IPS DF 6.9 (cell line): ENCODE measurements at places on chromosomes 7 and 10.
A peak's percentile ranks its signal among the peaks of the same experiment; 100 is the strongest.

DNA sequence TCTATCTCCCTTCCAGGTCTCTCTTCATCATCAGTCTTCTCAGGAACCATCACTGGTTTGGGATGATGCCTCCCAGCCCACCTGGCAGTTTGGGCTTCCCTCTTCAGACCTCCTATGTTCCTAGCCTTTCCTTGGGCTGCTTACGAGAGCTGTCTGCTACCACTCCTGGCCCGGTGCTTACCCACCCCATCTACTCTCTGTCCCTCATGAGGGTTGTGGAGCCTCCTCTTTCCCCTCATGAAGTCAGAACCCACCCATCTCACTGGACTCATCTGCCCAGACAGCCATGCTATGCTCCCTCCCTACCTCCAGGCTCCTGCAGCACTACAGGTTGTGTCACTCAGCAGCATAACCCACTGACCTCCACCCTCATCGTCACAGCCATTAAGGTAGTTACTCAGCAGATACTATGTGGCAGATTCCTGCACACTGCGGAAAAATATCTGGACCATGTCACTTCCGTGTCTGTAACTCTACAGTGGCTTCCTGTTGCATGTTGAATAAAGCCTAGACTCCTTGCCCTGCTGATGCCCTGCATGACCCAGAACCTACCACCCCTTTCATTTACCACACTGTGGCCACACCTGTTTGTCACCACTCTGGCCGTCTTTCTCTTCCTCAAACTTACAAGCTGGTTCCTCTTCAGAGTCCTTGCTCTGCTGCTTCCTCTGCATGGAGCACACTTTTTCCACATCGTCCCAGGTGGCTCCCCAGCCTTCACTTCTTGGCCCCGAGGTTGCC lies 2.0 kb downstream of the DBNL start:
- H3K36me3 ChIP-seq, result peaks cover 13% of the 10 kb centered on the region
- no peak overlapping the region for H3K4me3 ChIP-seq
- H3K4me1 ChIP-seq, result no peaks in the 10 kb centered on the region
- no peak overlapping the region for H3K27ac ChIP-seq

- no peak overlapping the region for H3K4me3 ChIP-seq
- no peaks in the 10 kb centered on the region for H3K27me3 ChIP-seq
- no peaks in the 10 kb centered on the region for H3K4me1 ChIP-seq
- no peak for DNase-seq
- H3K27ac ChIP-seq, result no peak overlapping the region
- no peaks in the 10 kb centered on the region for H3K36me3 ChIP-seq
Observed at GRCh38 chr7:3069771-3070449, 26.2 kb upstream of the CARD11 start.

DNA sequence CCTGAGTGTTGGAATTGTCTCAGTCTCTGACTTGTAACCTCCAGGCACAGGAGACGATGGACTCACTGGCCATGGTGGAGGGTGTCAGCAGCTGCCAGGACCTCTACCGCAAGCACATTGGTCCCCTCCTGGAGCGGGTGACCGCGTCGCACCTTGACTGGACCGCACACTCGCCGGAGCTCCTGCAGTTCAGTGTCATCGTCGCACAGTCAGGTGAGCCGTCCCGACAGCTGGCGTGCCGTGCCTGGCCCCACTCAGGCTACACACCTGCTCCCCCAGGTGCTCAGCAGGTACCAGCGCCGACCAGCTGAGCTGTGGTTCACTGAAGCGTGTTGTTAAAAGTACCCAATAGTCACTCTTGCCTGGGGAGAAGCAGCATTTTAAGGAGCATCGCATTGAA lies 36.7 kb upstream of the PRKAR1B start:
- no peak overlapping the region for H3K27ac ChIP-seq
- H3K27me3 ChIP-seq, result no peaks in the 10 kb centered on the region
- H3K4me1 ChIP-seq, result no peaks in the 10 kb centered on the region

DNA sequence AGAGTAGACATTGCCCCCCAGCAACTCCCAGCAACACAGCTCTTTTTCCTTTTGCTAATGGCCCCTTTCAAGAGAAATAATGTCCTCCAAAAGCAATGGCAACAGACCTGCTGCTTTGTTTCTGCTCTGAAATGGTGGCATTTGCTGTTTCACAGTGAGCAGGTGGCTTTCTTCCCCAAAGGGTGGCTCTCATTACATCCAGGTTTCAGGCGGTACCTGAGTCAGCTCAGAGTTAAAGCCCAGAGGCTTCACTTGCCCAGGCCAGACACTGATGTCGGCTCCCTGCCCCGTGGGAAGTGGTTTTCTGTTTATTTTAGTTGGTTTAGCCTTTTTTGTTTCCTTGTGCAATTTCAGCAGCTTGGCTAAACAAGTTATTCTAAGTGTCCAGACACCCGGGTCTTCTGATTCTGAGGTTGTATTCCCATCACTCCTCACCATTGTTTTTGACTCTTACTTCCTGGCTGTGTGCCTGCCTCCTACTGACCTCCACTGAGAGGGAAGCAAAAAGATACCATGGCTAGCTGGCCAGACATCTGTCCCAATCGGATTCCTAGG lies 7.8 kb upstream of the ATOH7 start:
- H3K27me3 ChIP-seq, result no peaks in the 10 kb centered on the region
- H3K27ac ChIP-seq, result no peak overlapping the region
- H3K36me3 ChIP-seq, result no peaks in the 10 kb centered on the region
- H3K4me3 ChIP-seq, result no peak overlapping the region
- H3K4me1 ChIP-seq, result no peaks in the 10 kb centered on the region

DNA sequence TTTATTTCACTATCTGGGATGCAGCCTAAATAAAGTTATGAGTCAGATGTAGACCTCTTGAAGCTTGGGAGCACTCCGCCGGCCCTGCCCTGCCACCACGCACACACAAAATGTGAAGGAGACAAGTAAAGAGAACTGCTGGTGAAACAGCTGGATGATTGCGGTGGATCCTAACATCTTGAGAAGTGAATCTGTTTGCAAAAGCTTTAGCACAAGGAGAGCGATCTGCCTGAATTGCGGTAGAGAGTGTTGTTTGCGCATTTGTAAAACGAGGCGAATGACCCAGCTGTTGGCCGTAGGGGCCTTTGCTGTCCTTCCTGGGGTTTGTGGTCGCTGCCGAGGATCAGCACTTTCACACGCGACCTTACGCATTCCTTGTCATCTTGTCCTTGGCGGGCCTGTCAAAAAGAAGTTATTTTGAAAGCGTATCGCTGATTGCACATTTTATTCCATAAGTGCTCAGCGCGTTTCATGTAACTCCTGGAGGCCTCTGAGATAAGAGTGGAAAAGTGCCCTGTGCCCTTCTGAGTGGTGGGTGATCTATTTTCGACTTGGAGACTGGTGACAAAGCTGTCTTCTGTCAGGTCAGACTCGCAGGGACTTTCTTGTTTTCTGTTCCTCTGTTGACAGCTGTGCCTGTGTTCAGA lies 40.8 kb downstream of the RBM20 start:
- no peaks in the 10 kb centered on the region for H3K36me3 ChIP-seq
- H3K4me1 ChIP-seq, result peaks cover 2% of the 10 kb centered on the region
- H3K27ac ChIP-seq, result no peak overlapping the region
- DNase-seq, result no peak
- H3K4me3 ChIP-seq, result no peak overlapping the region

DNA sequence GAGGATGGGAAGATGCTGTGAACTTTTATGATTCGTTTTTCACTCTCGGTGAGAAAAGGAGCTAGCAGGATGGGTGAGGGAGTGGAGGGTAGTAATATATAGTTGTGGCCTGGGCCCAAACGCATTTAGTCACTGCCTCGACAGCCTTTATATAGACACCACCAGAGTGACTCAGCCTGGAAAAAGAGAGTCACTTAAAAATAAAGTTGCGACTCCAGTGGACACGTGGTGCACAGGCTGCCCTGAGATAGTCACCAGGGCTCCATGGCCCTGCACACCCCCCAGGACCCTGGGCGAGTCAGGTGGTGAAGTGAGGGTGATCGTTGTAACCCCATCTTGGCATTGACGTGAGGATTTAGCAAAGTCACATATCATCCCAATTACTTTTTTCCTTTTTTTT lies 106.7 kb downstream of the CUX1 start:
- no peaks in the 10 kb centered on the region for H3K27me3 ChIP-seq
- H3K27ac ChIP-seq, result no peak overlapping the region
- H3K4me3 ChIP-seq, result no peak overlapping the region
- DNase-seq, result no peak
- peaks cover 5% of the 10 kb centered on the region for H3K4me1 ChIP-seq
- H3K36me3 ChIP-seq, result no peaks in the 10 kb centered on the region

GRCh38 chr7:44235066-44235465 lies 34.3 kb downstream of the YKT6 start:
- H3K4me1 ChIP-seq, result peaks cover 1% of the 10 kb centered on the region; the same call in 1 of the 2 replicates
- no peaks in the 10 kb centered on the region for H3K27me3 ChIP-seq

- no peak overlapping the region for H3K4me3 ChIP-seq
- no peak for DNase-seq
- no peaks in the 10 kb centered on the region for H3K36me3 ChIP-seq
Observed at GRCh38 chr10:49277973-49278372, 21.0 kb upstream of the C10orf71 start.

- H3K27ac ChIP-seq, result no peak overlapping the region
Observed at GRCh38 chr7:14505906-14506305, 396.6 kb downstream of the DGKB start.

GRCh38 chr7:40297741-40298311 lies 163.0 kb downstream of the SUGCT start:
- no peaks in the 10 kb centered on the region for H3K36me3 ChIP-seq
- H3K4me1 ChIP-seq, result no peaks in the 10 kb centered on the region
- H3K27me3 ChIP-seq, result no peaks in the 10 kb centered on the region
- no peak overlapping the region for H3K4me3 ChIP-seq
- no peak overlapping the region for H3K27ac ChIP-seq
- no peak for DNase-seq

- no peaks in the 10 kb centered on the region for H3K27me3 ChIP-seq
- H3K4me1 ChIP-seq, result no peaks in the 10 kb centered on the region; the same call in 1 of the 2 replicates
- no peaks in the 10 kb centered on the region for H3K36me3 ChIP-seq
Observed at GRCh38 chr10:128498746-128499145, 372.5 kb upstream of the MKI67 start.

DNA sequence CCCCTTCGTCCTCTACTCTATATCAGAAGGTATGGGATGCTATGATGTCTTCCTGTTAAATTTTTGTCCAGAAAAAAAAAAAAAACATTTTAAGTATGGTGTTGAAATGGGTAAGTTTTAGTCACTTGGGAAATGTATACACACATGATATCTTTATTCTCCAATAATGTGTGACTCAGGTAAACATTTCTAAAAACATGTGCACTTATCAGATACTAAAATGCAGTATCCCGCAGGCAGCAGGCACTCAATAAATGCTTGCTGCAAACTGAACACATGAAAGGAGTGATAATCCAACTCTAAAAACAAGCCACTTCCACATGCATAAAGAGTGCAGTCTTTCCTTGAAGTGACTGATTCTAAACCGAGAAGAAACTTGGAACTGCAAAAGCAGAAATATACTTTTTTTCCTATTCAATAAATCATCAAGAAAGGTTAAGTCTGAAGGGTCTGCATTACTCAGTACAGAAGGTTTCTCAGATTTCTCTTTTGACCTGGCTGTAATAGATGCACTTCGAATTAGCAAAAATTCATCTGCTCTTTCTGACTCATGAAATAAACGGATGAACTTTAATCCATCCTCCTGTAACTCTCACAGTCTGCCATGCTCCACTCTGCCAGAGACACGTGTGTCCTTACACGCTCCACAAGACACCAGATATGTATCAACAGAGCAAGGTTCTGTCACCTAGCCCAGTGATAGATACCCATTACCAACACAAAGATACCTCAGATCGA lies 84.0 kb downstream of the HIPK2 start:
- no peaks in the 10 kb centered on the region for H3K36me3 ChIP-seq
- no peaks in the 10 kb centered on the region for H3K27me3 ChIP-seq
- DNase-seq, result no peak
- peaks cover 1% of the 10 kb centered on the region; the same call in 1 of the 2 replicates for H3K4me1 ChIP-seq

GRCh38 chr7:103073989-103074518 lies 542 bp downstream of the FBXL13 start:
- peak overlapping the region; percentile 87; the same call in 1 of the 2 replicates for H3K4me3 ChIP-seq
- H3K36me3 ChIP-seq, result no peaks in the 10 kb centered on the region
- H3K4me1 ChIP-seq, result no peaks in the 10 kb centered on the region
- H3K27me3 ChIP-seq, result no peaks in the 10 kb centered on the region
- no peak overlapping the region for H3K27ac ChIP-seq

DNA sequence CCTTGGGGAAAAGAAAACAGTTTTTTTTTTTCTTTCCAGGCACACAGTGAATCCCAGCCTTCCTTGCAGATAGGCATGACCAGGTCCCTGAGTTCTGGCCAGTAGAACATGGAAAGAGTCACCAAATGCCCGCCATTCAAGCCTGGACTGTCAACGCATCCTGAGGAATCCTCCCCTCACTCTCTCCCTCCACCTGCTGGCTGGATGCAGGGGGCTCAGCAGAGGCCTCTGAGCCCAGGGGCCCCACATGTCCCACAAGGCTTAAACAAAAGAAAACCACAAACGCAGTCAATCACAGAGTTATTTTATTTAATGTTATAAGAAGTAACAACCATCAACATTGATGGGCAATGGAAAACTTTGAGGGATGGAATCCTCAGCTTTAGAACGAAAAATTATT lies 93.1 kb downstream of the JCAD start:
- no peak overlapping the region for H3K4me3 ChIP-seq
- H3K27ac ChIP-seq, result no peak overlapping the region
- H3K4me1 ChIP-seq, result no peaks in the 10 kb centered on the region
- H3K36me3 ChIP-seq, result no peaks in the 10 kb centered on the region

GRCh38 chr7:129713544-129713943 lies 102.0 kb downstream of the NRF1 start:
- no peaks in the 10 kb centered on the region for H3K4me1 ChIP-seq
- H3K27me3 ChIP-seq, result no peaks in the 10 kb centered on the region
- H3K4me3 ChIP-seq, result no peak overlapping the region
- no peak overlapping the region for H3K27ac ChIP-seq

GRCh38 chr7:16668978-16669377 lies 23.0 kb downstream of the BZW2 start:
- no peak overlapping the region for H3K27ac ChIP-seq
- DNase-seq, result no peak
- no peaks in the 10 kb centered on the region for H3K27me3 ChIP-seq
- H3K4me1 ChIP-seq, result peaks cover 2% of the 10 kb centered on the region; the same call in 1 of the 2 replicates

DNA sequence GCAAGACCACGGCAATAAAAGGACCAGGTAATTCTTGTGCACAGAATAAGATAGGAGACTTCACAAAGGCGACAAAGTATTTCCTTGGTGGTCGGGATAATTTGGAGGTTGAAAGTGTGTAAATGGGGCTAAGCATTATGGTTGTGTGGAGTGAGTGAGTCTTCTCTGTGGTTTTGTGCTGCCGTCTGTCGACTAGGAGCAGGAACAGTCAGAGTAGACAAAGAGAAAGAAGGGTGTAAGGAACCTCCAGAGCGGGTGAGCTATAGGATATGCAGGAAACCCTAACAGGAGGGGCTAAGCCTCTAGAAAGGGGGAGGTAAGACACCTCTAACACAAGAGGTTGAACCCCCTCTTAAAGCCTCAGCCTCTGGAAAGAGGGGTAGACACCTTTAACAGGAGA lies 201.6 kb downstream of the SH2D4B start:
- H3K36me3 ChIP-seq, result no peaks in the 10 kb centered on the region
- H3K27me3 ChIP-seq, result no peaks in the 10 kb centered on the region
- no peak for DNase-seq
- no peak overlapping the region for H3K4me3 ChIP-seq
